GM13977 (cell line): ENCODE measurements at places on chromosomes 3 and 15.

GRCh38 chr3:15284121-15284889, 48.1 kb downstream of the SH3BP5 start:
- DNase-seq = no peak

DNA sequence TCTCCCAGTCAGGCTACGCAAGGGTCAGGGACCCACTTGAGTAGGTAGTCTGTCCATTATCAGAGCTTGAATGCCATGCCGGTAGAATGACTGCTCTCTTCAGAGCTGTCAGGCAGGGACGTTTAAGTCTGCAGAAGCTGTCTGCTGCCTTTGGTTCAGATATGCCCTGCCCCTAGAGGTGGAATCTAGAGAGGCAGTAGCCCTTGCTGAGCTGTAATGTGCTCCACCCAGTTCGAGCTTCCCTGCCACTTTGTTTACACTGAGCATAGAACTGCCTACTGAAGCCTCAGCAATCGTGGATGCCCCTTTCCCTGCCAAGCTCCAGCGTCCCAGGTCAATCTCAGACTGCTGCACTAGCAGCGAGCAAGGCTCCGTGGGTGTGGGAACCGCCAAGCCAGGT, 57.5 kb upstream of the SETMAR start:
- DNase-seq = no peak

DNA sequence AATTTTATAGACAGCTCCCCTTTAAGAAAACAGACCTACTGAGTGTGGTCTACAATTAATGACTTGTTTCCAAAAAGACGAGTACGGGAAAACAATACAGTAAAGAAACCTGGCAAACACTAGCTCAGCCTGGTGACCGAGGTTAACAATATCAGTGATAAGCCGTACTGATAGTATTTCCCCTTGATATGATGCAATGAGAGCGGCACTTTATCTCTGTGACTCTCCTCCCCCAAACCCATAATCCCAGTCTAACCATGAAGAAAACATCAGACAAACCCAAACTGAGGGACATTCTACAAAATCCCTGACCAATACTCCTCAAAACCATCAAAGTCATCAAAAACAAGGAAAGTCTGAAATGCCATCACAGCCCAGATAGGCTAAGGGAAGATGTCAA, 8.2 kb downstream of the DENND4A start:
- no peak for DNase-seq

DNA sequence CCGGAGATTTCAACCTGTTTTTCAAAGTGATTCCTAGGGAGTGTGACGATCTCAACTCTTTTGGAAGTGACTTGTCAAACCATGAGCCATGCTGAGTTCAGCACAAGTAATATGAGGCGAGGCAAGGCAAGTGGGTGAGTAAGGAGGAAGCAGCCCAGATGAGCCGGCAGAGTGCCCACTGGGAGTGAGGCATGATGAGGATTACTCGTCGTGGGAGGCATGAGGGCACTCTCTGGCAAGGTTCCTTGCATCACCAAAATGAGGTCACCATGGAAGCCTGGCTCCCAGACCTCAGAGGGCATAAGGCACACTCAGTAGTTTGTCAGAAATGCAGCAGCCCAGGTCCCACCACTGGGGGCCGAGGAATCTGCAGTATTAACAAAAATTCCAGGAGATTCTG, 636.1 kb downstream of the MAGI1 start:
- DNase-seq = no peak

DNA sequence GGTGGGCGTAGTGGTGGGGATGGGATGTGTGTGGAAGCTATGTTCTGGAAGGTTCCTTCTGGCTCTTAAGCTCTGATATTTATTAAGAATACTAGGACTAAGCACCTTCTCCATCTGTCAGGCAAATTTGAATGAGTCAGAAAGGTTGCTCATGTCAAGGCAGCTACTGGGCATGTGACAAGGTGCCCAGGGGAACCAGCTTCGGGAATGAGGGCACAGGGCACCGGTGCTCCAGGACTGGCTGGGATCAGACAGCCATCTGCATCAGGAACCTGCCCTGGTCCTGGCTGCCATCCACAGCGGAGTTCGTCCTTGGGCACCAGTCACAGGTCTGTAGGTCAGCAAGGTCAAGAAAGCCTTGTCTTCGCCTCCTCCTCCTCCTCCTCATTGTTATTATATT, 32.5 kb downstream of the CA12 start:
- no peak for DNase-seq

GRCh38 chr15:58951388-58952007, 18.0 kb upstream of the SLTM start:
- no peak for DNase-seq

DNA sequence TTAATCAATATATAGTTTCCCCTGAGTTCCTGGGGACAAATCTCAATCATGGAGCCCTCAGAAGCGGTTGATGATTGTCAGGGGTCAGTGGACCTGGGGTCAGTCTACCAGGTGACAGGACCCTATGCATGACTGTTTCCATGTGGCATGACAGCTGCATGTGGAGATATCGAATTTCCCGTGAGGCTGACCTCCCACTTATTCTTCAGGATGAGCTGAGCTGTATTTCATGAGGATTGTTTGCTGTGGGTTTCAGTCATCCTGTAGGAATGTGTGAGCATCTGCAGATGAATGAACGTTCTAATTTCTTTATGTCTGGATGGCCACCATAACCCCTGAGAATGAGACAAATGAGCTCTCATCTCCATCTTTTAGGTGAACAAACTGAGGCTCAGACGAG, 93.0 kb upstream of the HES1 start:
- no peak for DNase-seq

GRCh38 chr15:84750583-84751092, 2.2 kb downstream of the ZNF592 start:
- DNase-seq = peak; percentile 54

GRCh38 chr3:172627057-172627809, 83.6 kb downstream of the NCEH1 start:
- no peak for DNase-seq

GRCh38 chr3:8964436-8965370, 1.4 kb upstream of the RAD18 start:
- DNase-seq = no peak

DNA sequence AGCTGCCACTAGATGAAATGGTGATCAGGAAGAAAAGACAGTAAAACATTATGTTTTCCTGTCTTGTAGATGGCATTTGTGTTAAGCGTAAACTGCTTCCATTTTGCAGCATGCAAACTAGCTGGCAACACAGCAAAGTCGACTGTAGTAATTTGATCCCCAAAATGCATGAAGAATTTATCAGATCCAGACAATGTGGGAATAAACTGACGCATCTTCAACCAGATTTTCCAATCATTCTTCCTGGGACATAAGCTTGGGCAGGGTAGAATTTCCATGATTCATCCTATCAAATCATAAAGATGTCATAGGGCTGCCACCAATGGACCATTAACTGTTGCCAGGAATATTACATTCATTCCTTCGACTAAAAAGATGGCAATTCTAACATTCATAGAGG, 260.3 kb downstream of the ERC2 start:
- DNase-seq = no peak

- DNase-seq = no peak
Measured at GRCh38 chr15:76863123-76863522, 42.0 kb downstream of the SCAPER start.

DNA sequence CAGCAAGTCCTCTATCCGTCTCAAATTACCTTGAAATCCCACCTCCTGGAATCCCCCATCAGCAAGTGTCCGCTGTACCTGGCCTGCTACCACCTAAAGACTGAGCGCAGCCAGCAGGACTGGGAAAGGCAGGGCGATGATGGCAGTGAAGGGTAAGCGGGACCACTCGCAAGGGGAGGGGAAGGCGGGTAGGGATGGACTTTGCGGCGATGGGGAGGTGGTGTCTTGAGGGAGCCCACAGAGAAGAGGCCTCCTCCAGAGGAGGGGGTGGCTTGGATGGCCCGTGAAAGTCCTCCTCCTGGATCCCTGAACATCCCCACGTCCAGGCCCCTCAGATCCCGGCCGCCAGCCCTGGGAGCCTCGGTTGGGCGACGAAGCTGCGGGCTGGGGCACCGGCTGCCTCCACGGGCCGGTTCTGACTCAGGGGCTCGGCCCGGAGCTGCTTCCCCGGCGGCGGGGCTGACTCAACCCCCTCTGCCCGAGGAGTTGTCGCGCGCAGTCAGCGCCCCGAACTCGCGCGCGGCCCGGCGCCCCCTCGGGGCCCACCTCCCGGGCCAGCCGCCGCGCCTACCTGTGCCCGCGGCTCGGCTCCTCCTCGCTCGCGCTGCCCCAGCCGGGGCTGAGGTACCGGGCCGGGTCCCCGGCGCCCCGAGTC, 512 bp downstream of the LARP6 start:
- DNase-seq = peak; percentile 52

DNA sequence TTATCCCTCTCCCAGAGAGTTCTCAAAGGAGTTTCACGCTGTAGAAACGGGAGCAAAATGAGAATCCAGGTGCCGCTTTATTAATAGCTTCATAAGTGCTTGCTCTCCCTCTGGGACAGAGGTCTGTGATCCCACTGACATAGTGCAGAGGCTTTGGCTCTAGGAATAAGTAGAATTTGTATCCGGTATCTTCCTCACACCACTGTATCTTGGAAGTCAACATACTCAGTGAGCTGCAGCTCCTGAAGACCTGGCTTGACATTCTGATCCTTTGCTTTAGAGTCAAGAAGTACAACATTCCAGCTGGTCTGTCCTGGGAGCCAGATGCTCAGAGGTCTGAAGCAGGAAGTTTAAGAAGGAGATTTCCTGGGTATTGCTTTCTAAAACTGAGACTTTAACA, 323.0 kb downstream of the LPP start:
- DNase-seq = no peak

DNA sequence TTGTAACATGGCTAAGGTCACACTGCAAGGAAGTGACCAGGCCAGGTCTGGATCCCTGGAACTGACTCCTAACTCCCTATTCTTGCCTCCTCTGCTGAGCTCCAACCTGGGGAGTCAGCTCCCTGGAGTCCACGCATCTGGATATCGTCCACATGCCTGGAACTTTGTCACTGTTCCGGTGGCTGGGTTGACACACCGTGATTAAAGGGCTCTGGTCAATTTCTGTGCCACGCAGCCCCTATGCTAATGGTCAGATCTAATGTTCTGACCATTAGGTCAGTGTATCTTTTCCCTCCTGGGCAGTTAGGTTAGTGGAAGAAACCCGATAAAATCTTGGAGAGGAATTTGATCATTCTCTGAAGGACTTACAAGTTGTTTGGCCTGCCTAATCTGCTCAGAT, 1.6 kb upstream of the TPM1 start:
- DNase-seq = no peak
